ENCODE measurements at places on chromosomes 2 and 18.

DNA sequence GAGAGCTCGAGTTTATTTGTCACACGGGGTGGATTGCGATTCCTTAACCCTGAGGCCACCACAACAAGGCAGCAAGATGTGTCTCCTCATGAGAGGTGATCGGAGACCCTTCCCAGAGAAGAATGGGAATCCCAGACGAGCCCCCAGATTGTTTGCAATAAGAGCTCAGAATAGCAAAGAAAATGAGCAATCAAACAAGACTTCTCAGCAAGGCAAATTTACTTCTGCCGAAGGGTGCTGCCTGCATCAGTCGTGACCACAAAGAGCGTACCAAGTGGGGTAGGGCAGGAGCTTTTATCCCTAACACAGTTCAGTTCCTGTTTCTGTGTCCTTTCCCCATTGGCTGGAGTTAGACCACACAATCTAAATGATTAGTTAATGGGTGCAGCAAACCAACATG, 237.5 kb upstream of the SYT4 start:
- DNase-seq = no peak

GRCh38 chr2:34474646-34475045, 875.5 kb upstream of the FAM98A start:
- no peak for DNase-seq

- peak; percentile 43 for DNase-seq
Observed at GRCh38 chr2:86336675-86337243, 667 bp downstream of the REEP1 start.

DNA sequence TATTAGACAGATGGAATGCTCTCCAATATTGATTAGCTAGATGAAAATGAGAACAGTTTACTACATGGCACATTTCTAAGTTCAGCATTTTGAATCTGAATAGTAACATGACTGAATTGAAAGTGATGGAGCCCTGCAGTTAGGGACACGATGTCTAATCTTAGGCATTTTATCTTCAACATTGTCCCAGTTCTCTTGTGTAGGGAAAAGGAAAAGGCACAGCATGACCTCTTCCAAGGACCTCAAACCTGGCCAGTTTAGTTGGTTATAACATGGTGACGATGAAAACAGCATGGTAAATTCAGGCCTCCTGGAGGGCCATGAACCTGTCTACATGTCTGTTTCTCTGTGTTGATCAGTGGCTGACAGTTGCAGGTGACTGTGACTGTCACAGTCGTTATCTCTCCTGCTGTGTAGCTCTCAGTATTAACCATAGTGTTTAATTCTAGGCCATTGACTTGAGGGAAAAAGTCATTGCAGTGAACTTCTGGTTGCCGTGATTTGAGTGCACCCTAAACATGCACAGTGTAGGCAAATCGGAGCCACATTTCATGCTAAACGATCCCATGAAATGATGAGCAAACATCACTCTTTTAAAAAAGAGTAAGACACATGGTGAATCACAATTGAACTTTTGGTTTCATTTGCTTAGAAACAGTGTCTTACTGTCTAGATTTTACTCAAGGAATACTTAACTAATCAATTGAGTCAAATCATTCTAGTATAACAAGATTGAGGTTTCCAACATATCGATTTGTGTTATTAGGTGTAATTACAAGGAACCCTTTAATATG, 129.7 kb downstream of the PHLPP1 start:
- no peak for DNase-seq

DNA sequence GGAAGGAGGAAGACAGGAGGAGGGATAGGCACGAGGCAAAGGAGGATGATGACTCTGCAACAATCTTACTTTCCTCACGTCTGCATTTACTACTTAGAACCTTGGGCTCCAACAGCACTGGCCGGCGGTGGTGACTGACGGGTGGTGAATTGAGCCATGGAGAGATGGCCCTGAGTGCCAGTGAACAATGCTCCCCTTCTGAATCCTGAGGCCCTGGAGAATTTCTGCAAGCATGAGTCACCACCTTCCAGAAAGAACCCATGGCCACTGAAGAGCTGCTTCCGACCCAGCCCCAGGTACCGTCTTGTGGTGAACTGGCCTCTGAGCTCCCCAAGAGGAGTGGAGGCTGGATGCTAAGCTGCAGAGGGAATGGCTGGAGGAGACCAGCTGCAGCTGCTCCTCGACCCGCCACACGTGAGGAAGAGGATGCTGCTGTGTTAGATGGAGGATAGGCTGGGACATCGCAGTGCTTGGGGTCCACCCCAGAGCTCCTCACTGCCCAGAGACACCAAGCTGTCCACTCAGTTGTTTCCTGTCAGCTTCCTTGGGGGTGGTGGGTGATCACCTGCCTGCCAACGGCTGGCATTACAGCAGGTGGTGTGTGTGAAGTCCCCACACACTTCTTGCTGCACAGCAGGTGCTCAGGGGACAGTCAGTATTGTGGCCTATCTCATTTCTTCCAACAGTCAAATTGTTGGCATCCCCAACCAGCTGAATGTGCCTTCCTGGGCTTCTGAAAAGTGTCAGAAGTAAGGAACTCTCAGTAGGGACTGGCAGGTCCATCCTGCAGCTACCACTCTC, 186.5 kb upstream of the ID2 start:
- peak; percentile 8 for DNase-seq

DNA sequence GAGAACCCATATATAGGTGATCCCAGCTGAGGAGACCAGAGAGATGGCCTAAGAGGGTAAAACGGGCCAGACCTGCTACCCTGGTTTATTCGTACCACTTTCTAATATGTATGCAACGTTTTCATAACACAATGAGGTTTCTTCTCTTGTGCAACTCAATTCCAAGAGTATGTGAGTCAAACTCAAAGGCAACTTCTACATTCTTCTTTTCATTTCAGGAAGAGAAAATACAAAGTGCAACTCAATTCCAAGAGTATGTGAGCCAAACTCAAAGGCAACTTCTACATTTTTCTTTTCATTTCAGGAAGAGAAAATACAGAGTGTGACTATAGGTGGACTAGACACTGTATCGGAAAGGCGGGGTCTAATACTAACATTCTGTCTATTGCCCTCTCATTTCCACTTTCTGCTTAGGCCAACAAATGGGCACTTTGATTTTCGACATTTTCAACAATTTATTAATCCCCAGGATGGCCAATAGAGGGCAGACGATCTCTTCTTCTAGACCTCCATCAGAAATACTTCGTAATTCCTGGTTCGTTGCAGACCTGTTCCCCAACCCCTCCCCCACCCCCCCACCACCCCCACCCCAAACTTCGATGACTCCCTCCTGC, 3.7 kb upstream of the CRIM1 start:
- DNase-seq = no peak

- no peak for DNase-seq
Observed at GRCh38 chr18:47752796-47753645, 177.4 kb downstream of the SMAD2 start.

DNA sequence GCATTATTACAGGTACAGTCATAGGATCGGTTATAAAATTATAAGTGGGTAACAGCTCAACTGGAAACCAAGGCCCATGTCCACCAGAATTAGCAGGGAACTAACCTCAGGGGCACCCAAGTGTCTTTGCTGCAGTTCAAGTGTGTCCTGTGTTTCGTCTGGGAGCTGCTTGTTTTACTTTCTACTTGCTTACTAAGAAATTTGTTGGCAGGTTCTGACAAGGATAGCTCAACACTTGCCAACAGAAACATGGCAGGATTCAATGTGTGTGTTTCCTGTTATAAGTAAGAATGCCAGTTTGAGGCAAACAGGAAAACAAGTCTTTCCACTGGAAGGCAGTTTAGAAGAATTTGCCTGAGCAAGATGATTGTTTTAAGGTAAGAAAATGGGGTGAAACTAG, 104.5 kb downstream of the EPHA4 start:
- no peak for DNase-seq

- no peak for DNase-seq
Observed at GRCh38 chr2:17590342-17590911, 49.9 kb downstream of the VSNL1 start.

GRCh38 chr18:24248359-24248758, 109.5 kb downstream of the CABYR start:
- DNase-seq = no peak

DNA sequence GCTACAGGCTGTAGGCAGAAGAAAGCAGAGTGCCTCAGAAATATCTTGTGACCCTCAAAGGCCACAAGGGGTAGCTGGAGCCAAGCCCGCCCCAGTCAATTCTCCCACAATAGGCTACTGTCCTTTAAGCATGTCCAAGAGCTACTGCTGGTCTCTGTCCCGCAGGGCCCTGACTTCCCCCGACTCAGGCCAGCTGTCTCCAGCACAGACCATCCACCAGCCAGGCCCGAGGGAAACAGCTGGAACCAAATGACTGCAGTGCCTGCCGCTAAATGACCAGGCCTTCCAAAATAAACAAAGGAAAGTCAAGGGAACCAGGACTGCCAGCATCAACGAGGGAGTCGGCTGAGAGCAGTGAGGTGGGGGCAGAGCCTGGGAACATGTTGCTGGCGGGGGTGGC, 36.7 kb downstream of the MCFD2 start:
- no peak for DNase-seq

GRCh38 chr2:188466761-188467160, 175.1 kb downstream of the GULP1 start:
- no peak for DNase-seq

DNA sequence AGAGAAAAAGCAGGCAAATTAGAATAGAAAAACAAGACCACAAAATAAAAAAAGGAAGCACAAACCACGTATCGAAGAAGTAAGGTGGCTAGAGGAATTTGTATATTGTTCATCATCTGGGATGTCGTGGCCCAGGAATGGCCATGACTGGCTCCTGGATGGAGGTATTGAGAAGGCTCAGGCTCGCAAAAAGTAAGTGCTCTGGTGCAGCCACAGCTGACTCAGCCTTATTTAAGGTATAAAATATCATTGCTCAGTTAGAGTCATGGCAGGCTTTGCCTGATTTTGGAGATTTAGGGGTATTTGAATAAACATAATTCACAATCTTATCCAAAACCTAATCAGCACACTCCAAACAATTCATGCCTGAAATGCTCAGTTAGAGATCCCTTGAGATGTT, 78.4 kb upstream of the FANCL start:
- DNase-seq = no peak

DNA sequence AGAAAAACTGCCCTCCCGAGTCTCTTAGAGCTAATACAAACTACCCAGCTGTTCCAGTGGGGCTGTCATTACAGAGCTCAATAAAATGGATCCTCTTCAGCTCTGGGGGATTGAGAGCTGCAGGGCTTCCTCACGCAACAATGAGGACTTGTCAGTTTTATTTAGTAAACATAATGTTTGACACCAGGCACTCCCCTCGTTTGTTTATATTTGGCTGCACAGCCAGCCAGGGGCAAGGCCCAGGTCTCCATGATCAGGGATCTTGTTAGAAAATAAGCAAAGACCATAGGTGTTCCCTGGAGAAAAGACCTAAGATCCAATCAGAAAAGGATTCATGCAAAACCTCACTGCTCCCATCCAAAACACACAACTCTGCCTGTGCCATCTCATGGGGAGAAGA, 158.2 kb downstream of the C1D start:
- no peak for DNase-seq

GRCh38 chr18:24658302-24658701, 197.9 kb downstream of the HRH4 start:
- no peak for DNase-seq

DNA sequence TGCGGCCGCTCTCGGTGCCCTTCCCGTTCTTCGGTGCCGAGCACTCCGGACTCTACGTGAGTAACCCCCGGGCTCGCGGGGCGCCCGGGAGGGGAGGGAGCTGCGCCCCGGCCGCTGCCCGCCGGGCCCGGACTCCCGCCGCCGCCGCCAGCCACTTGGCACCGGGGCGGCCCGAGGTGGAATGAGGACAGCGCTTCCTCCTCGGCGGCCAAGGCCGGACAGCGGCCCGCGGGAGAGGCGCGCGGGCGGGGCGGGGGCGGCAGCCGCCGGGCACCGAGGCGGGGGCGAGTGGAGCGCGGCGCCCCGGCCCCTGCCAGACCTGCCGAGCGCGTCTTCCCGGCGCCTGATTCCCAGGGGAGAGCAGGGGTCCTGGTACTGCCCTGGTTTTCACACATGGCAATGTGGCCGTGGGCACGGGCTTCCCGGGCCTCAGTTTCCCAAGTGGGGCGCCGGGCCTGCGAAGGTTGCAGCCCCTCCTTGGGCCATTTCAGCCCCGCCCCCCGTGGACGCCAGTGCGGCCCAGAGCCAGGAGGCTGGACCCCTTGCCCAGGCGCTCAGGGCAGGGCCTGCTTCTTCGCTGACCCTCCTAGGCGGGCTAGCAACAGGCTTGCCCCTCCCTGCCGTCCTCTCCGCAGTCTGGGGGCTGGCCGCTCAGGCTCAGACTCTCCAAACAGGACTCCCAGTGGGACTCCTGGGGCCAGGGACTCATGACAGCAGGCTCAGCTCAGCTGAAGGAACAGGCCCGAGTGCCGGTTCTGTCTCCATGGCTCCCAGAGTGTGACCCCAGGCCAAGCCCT, 775 bp downstream of the SNED1 start:
- no peak for DNase-seq

DNA sequence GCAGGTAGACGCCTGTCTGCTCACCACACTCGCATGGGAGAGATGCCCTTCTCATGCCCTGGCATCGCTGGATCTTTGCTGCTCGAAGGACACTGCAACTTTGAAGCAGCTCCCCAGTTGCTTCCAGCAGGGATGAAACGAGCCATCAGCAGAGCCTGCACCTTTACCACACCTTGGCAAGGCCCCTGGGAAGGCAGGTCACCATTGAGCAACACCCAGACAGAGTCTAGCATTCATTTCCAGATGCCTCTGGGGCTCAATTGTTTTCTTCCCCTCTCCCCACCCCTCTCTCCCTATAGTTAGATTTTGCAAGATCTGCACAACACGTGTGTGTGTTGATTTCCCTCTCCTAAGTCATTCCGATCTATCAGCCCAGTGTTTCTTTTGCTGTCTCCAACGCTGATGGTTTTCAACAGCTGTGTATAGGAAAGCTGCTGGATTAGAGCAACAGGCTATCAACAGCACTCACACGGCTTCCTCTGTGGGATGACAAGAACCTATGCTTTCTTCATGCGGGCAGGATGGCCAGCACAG, 25.6 kb upstream of the INHBB start:
- no peak for DNase-seq

- no peak for DNase-seq
Observed at GRCh38 chr2:121501554-121501953, 29.1 kb upstream of the RNU4ATAC start.

DNA sequence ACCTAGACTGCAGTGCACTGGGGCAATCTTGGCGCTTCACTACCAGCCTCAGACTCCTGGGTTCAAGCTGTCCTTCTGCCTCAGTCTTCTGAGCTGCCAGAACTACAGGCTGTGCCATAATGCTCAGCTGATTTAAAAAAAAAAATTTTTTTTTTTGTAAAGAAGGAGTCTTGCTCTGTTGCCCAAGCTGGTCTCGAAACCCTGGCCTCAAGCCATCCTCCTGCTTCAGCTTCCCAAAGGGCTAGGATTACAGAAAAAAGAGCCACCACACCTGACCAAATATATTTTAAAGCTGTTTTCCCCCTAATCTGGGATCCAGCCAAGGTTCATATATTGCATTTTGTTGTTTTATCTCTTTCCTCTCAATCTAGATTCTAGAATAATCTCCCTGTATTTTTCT, 82.2 kb downstream of the RAB31 start:
- no peak for DNase-seq

Measured in activated naive CD8-positive, alpha-beta T cell treated with anti-CD3 and anti-CD28 coated beads, Interleukin-2, amount 10 ng/mL, durations not matched to agents 7 days and 5 days (primary cell).